ENCODE measurements at places on chromosomes 6 and 20. TPM values are rescaled to one million over a fixed set of nuclear protein-coding genes. Genes with fewer than 3 reads are reported as not detected.

The BAG2 gene
- 2.3 TPM for total RNA-seq

The SNAP25 gene
- total RNA-seq: not detected

The CPNE5 gene
- total RNA-seq: 23.5 TPM

The HUS1B gene
- 0.98 TPM for total RNA-seq

The ITPA gene
- total RNA-seq: 24.2 TPM

The CDH4 gene
- 1.6 TPM for total RNA-seq

The ALDH5A1 gene
- total RNA-seq: 0.98 TPM

The INSM1 gene
- total RNA-seq: not detected

The ASIP gene
- total RNA-seq: not detected

The PHIP gene
- total RNA-seq: 21.6 TPM

The KCNK5 gene
- total RNA-seq: not detected

The SIRPD gene
- total RNA-seq: not detected

The DACT2 gene
- total RNA-seq: not detected

The THEMIS gene
- total RNA-seq: not detected

The LRFN2 gene
- not detected for total RNA-seq

The WRNIP1 gene
- total RNA-seq: 46.0 TPM

The CTAGE9 gene
- total RNA-seq: not detected

The BMP2 gene
- total RNA-seq: 34.2 TPM

The C6orf132 gene
- 0.65 TPM for total RNA-seq

The SLC2A10 gene
- total RNA-seq: 8.8 TPM

The NFATC2 gene
- 6.9 TPM for total RNA-seq

The SYTL3 gene
- 1.3 TPM for total RNA-seq

The PET117 gene
- total RNA-seq: 7.8 TPM

The SCGN gene
- total RNA-seq: not detected

The FERMT1 gene
- 0.65 TPM for total RNA-seq

The DSP gene
- total RNA-seq: 31.0 TPM

The RAET1G gene
- 0.33 TPM for total RNA-seq

The GRM1 gene
- total RNA-seq: not detected

The COQ3 gene
- total RNA-seq: 2.9 TPM

The NKX2-2 gene
- not detected for total RNA-seq

The STK4 gene
- total RNA-seq: 24.5 TPM

All from vein endothelial cell (primary cell).